Endothelial cell of umbilical vein (primary cell): ENCODE measurements at places on chromosomes 13 and 19.

DNA sequence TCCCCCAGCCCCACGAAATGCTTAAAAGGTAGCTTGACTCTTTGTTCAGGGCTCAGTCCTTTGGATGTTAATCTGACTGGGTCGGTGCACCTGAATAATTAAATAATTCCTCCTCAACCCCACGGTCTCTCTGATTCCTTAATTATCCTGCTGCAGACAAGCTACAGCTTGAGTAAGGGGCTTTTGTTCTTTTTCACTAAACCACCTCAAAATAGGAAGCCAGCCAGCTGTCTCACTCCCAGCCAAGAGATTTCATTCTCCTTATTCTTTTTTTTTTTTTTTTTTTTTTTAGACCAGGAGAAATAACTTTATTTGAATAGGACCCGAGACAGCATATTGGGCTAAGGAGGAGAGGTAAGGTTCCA, 7.9 kb upstream of the FCGBP start:
- no peak for DNase-seq
- peaks cover 12% of the 10 kb centered on the region for H3K4me1 ChIP-seq
- no peaks in the 10 kb centered on the region for H3K36me3 ChIP-seq
- no peak overlapping the region for H3K4me3 ChIP-seq
- H3K27me3 ChIP-seq, result peaks cover 2% of the 10 kb centered on the region

- no peaks in the 10 kb centered on the region for H3K4me1 ChIP-seq
- no peaks in the 10 kb centered on the region for H3K36me3 ChIP-seq
- no peak overlapping the region for H3K27ac ChIP-seq
- DNase-seq, result no peak
Observed at GRCh38 chr13:109105899-109106298, 476.5 kb downstream of the MYO16 start.

DNA sequence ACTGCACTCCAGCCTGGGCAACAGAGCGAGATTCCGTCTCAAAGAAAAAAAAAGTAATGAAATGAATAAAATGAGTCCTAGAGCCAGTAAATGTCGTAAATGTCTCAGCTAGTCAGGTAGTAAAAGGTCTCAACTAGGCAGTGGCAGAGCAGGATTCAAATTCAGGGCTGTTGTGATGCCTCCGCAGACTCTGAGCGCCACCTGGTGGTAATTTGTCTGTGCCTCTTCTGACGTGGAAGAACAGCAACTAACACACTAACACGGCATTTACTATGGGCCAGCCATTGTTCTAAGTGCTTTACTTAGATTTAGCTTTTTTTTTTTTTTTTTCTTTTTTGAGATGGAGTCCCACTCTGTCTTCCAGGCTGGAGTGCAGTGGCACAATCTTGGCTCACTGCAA, 30.2 kb downstream of the CYP2F1 start:
- H3K27me3 ChIP-seq, result no peaks in the 10 kb centered on the region
- no peak overlapping the region for H3K27ac ChIP-seq

GRCh38 chr13:51063909-51064308, 47.2 kb downstream of the C13orf42 start:
- no peak overlapping the region for H3K27ac ChIP-seq
- H3K36me3 ChIP-seq, result no peaks in the 10 kb centered on the region
- no peak for DNase-seq
- H3K27me3 ChIP-seq, result peaks cover 7% of the 10 kb centered on the region

DNA sequence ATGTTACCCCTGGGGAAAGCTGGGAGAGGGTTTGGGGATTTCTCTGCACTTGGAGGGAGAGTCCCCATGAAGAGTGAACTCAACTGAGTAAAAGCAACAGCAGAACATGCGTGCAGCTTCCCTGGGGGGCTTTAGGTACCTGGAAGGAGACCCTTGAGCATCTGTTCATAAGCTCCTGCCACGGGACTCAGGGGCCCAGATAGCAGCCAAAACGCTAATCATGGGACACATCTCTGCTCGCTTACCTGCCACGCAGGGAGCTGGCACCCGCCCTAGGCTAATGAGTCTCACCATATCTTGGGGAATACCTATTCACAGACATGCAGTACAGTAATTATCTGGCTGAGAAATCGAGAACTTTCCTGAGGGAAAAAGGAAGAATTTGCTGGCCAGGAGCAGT, 33.9 kb downstream of the PDCD5 start:
- H3K4me3 ChIP-seq, result no peak overlapping the region
- H3K36me3 ChIP-seq, result peaks cover 33% of the 10 kb centered on the region
- H3K4me1 ChIP-seq, result no peaks in the 10 kb centered on the region
